ENCODE measurements at places on chromosomes 1 and 21.

DNA sequence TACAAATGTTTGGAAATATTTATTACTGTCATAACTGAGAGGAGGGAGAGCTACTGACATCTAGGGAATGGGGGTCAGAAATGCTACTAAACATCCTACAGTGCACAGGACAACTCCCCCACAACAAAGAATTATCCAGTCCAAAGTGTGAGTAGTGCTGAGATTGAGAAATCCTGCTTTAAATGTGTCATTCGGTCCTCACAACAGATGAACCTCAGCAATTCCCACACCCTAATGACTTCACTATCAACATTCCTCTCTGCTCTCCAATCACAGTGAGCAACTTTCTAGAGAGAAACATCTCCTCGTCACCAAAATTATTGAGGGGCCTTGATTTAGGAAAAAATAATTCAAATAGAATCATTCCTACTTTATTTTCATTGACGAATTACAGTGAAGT is 18.0 kb downstream of the OMA1 start:
- no peak overlapping the region for H3K4me3 ChIP-seq
- no peaks in the 10 kb centered on the region for H3K4me1 ChIP-seq
- peaks cover 2% of the 10 kb centered on the region for H3K36me3 ChIP-seq
- no peak for DNase-seq

DNA sequence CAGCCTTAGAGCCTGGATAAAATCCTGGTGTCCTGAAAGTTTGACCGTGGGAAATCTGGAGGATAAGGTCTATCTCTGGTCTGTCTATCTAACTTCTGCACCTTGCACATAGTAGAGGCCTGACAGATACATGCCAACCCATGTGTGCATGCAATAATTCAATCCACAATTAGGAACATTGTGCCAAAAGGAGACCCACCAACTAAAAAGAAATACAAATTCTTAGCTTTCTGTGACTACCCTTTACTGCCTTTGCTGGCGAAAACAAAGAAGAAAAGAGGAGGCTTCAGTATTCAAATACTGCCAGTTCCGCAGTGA is 381 bp upstream of the KLHL20 start:
- H3K4me1 ChIP-seq, result peaks cover 10% of the 10 kb centered on the region
- no peaks in the 10 kb centered on the region for H3K27me3 ChIP-seq
- DNase-seq, result no peak
- no peaks in the 10 kb centered on the region for H3K36me3 ChIP-seq
- peak overlapping the region; percentile 89 for H3K27ac ChIP-seq

- no peaks in the 10 kb centered on the region for H3K27me3 ChIP-seq
- DNase-seq, result no peak
- H3K4me1 ChIP-seq, result peaks cover 5% of the 10 kb centered on the region
Measured at GRCh38 chr1:89871768-89872473, 51.1 kb downstream of the LRRC8D start.

DNA sequence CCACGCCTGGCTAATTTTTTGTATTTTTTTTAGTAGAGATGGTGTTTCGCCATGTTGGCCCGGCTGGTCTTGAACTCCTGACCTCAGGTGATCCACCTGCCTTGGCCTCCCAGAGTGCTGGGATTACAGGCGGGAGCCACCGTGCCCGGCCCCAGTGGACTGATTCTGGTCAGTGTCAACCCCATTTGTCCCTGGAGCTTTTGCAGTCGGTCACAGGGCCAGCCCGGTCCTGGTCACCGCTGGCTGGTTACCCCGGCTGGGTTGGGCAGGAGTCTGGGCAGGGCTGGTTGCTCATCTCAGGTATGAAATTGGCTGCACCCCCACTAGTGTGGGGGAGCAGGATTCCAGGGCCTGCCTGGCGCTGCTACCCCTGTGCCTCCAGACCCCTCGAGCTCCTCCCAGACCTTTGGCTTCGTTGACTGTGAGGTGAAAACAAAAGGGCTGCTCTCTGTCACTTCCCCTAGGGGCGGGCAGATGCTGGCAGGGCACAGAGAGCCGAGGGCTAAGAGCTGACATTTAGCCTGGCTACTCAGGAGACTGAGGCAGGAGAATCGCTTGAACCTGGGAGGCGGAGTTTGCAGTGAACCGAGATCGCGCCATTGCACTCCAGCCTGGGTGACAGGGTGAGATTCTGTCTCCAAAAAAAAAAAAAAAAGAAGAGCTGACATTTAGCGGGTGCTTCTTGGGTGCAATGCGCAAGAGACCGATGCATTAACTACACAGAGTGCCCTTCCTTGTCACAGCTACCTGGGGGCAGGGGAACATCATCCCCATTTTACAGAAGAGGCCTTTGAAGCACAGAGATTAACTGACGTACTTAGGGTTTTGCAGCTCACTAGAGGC is 10.6 kb downstream of the TNFRSF1B start:
- H3K36me3 ChIP-seq, result no peaks in the 10 kb centered on the region
- H3K27me3 ChIP-seq, result no peaks in the 10 kb centered on the region
- H3K27ac ChIP-seq, result peak overlapping the region; percentile 87
- no peak overlapping the region for H3K4me3 ChIP-seq
- DNase-seq, result no peak

GRCh38 chr1:161772397-161772796 is 6.3 kb downstream of the ATF6 start:
- H3K4me3 ChIP-seq, result no peak overlapping the region
- H3K4me1 ChIP-seq, result peaks cover 16% of the 10 kb centered on the region
- H3K36me3 ChIP-seq, result no peaks in the 10 kb centered on the region

GRCh38 chr1:78088015-78088414 is 42.2 kb downstream of the GIPC2 start:
- no peak overlapping the region for H3K27ac ChIP-seq
- peaks cover 8% of the 10 kb centered on the region for H3K4me1 ChIP-seq
- H3K27me3 ChIP-seq, result no peaks in the 10 kb centered on the region
- peaks cover 7% of the 10 kb centered on the region for H3K36me3 ChIP-seq
- H3K4me3 ChIP-seq, result no peak overlapping the region

DNA sequence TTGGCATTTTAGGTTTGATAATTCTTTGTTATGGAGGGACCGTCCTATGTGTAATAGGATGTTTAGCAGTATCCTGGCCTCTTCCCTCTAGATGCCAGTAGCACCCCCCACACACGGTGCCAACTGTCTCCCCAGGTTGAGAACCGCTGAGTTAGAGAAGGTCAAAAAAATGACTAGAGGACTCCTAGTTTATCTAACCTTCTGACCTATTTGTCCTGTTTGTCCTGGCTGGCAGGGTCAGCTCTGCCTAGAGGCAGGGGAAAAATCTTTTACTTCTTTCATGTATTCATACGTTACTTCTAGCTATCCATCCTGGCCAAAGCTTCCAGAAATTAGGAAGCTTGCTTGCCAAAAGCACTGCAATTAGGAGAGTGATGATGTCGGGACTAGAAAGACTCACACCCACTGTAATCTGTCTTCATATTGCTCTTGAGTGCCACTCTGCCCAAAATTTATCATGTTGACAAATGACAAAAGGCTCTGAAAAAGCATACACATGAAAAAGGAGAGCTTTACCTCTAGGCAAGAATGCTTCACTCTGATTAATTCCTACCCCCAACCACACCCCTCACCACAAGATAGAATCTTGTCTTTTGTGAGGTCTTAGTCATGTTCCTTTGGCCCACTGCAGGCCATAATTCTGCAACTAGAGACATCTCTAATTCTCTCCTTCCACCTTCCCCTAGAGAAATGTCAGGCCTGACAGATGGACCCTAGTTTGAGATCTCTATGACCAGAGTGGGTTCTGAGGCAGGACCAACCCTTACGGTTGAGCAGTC is 14.4 kb upstream of the AKR1A1 start:
- no peaks in the 10 kb centered on the region for H3K36me3 ChIP-seq
- DNase-seq, result no peak
- no peak overlapping the region for H3K27ac ChIP-seq
- no peak overlapping the region for H3K4me3 ChIP-seq
- peaks cover 16% of the 10 kb centered on the region for H3K4me1 ChIP-seq
- H3K27me3 ChIP-seq, result no peaks in the 10 kb centered on the region

- H3K27ac ChIP-seq, result no peak overlapping the region
- no peaks in the 10 kb centered on the region for H3K4me1 ChIP-seq
- H3K4me3 ChIP-seq, result no peak overlapping the region
- no peaks in the 10 kb centered on the region for H3K36me3 ChIP-seq
- H3K27me3 ChIP-seq, result no peaks in the 10 kb centered on the region
Measured at GRCh38 chr21:16942703-16943102, 570.1 kb upstream of the CXADR start.

DNA sequence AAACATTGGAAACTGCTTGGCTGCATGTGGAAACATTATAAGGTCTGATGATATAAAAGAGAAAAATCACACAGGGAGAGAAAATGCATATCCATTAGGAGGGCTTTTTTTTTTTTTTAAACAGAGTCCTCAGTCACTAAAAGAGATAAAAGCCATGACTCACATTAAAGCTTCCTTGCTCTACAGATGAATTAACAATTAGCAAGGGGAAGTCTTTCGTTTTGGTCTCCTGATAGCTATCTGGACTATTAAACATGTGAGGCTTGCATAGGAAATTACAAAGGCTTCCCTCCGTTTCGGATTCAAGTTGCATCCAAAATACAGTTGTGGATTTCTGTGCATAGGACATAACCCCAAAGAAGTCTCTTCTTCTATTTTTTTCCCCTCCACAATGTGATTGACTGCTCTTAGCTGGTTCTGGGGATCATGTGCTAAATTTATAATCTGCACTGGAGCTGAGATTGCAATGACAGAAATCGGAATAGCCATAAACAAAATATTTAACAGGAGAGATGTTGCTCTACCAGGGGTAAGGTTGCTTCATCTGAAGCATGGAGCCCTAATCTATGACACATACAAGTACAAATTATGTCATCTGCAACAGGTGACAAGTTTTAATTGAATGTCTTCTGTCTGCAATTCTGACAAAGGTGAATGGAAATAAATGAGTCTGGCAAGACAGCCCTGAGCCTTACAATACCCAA is 146.8 kb downstream of the ESRRG start:
- no peak overlapping the region for H3K27ac ChIP-seq
- no peaks in the 10 kb centered on the region for H3K36me3 ChIP-seq
- no peak overlapping the region for H3K4me3 ChIP-seq
- no peaks in the 10 kb centered on the region for H3K4me1 ChIP-seq
- H3K27me3 ChIP-seq, result no peaks in the 10 kb centered on the region

GRCh38 chr1:10178597-10179405 is 31.6 kb upstream of the KIF1B start:
- DNase-seq, result no peak
- no peak overlapping the region for H3K27ac ChIP-seq
- H3K4me1 ChIP-seq, result no peaks in the 10 kb centered on the region
- H3K27me3 ChIP-seq, result no peaks in the 10 kb centered on the region
- no peak overlapping the region for H3K4me3 ChIP-seq

- H3K27me3 ChIP-seq, result no peaks in the 10 kb centered on the region
- peaks cover 7% of the 10 kb centered on the region for H3K4me1 ChIP-seq
- peak overlapping the region; percentile 69 for H3K27ac ChIP-seq
- no peak overlapping the region for H3K4me3 ChIP-seq
Measured at GRCh38 chr1:111886741-111887140, 102.7 kb downstream of the KCND3 start.

- no peak for DNase-seq
- no peak overlapping the region for H3K27ac ChIP-seq
- H3K36me3 ChIP-seq, result no peaks in the 10 kb centered on the region
Measured at GRCh38 chr21:15568516-15568915, 161.3 kb upstream of the USP25 start.

- no peak overlapping the region for H3K4me3 ChIP-seq
- no peaks in the 10 kb centered on the region for H3K4me1 ChIP-seq
- DNase-seq, result no peak
- no peak overlapping the region for H3K27ac ChIP-seq
- no peaks in the 10 kb centered on the region for H3K27me3 ChIP-seq
Measured at GRCh38 chr1:187894349-187894748, 1065.6 kb downstream of the PLA2G4A start.
